ENCODE measurements at places on chromosomes 3 and 15.

- DNase-seq, result no peak
Measured at GRCh38 chr3:122668930-122669730, 11.5 kb upstream of the PARP14 start.

GRCh38 chr15:22806664-22807063 is 20.2 kb downstream of the NIPA1 start:
- DNase-seq, result no peak

- no peak for DNase-seq
Measured at GRCh38 chr3:121592856-121593702, at the start of gene FBXO40. FBXO40 (plus strand) TSS chr3:121593379; CDS start chr3:121620576, 27,197 bp downstream.

- DNase-seq, result no peak
Measured at GRCh38 chr3:131401978-131402377, 20.4 kb downstream of the NUDT16 start.

DNA sequence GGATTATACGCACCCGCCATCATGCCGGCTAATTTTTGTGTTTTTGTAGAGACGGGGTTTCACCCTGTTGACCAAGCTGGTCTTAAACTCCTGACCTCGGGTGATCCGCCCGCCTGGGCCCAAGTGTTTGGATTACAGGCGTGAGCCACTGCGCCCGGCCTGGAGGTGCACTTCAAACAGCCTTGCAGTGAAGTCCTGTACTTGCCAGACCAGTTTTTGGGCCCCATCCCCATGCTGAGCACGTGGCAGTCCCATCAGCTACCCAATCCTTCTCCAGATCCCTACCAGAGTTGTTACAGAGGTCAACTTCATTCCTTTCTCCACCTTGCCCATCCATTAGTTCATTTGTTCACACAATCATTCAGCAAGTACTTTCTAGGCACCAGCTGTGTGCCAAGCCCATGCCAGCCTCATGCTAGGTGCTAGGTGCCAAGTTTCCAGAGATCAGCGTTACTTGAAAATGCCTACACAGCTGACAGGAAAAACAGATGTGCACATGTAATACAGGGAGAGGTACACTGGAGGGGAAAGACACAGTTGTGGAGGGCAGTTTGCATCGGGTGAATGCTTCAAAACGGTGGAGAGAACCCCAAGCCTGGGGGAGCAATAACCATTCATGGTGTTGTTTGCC is 2.2 kb downstream of the DNAH1 start:
- no peak for DNase-seq

DNA sequence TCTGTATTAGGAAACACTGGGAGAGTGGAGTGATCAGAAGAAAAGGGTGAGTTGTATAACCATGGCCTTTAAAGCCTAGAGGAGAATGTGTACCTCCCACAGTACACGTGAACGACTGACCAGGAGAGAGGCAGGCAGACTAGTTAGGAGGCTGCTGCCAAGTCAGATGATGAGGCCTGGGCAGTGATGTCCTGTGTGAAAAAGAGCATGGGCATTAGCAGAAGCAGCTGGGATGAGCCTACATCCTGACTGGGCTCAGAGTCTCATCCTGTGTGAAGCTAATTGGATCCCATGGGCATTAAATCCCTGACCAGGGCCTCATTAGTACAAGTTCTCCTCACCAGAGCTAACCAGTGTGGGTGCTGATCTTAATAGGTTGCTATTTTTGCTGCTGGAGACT is 89.1 kb upstream of the SLC2A2 start:
- DNase-seq, result no peak

Data from GM19239 (cell line).